ENCODE measurements at places on chromosomes 3 and 15.

GRCh38 chr15:90305932-90306331 lies 40.5 kb downstream of the NGRN start:
- DNase-seq: no peak

GRCh38 chr3:153166206-153166605 lies 4.2 kb downstream of the RAP2B start:
- DNase-seq: no peak

DNA sequence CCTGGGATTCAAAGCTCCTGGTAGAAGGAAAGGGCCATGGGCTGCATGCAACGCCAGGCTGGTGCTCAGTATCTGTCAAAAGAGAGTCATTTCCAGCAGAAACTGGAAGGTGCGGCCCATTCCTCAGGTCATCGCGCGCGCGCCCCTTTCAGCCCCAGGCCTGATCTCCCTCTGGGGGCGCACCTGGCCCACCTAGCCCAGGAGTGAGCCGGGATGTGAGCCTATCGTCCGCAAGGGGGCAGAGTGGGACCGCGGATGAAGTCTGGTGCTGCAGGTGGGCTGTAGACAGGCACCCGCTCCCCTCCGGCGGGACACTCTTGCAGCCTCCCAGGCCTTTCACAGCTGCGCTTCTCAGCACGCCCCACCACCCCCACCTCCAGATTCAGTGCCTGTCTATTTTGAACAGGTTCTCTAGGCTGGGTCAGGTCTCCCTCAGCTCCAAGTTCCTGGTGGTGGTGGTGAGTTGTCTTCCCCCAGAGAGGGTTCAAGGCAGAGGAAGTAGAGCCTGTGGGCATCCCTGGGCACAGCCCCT lies 5.8 kb upstream of the RPL29 start:
- peak; percentile 71 for DNase-seq

GRCh38 chr3:129123314-129124060 lies 1.9 kb upstream of the RAB43 start:
- DNase-seq: no peak

DNA sequence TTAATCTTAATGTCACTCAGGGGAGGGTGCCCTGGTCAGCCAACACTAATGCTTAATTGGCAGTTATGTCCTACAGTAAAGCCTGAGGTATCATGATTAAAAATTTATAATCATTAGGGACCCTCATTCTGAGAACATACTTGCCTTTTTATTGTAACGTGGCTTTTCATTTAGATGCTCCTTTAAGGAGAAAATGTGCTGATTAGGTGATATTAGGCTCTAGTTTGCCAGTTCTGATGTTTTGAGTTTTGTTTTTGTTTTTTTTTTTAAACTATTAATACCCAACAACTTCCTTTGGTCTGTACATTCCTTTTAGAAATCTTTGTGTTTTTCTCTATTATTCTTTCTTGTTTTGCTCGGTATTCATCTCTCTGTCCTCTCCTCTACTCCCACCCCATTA lies 10.3 kb downstream of the GTF2E1 start:
- no peak for DNase-seq

DNA sequence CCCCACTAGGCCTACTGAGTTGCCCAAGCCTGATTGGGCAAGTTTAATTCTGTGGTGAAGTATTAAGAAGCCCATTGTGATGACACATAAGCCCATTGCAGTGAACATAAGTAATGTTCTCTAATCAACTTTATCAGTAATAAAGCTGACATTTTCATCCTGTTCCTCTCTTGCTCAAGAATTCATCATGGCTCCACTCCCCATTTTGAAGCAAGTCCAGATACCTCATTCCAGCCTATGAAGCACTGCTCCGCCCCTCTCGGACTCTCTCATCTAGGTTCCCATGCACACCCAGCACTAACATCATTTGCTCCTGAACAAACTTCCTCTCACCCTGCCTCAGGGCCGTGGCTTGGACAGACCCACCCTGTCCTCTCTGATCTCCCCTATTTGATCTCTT lies 10.5 kb downstream of the SHF start:
- no peak for DNase-seq

DNA sequence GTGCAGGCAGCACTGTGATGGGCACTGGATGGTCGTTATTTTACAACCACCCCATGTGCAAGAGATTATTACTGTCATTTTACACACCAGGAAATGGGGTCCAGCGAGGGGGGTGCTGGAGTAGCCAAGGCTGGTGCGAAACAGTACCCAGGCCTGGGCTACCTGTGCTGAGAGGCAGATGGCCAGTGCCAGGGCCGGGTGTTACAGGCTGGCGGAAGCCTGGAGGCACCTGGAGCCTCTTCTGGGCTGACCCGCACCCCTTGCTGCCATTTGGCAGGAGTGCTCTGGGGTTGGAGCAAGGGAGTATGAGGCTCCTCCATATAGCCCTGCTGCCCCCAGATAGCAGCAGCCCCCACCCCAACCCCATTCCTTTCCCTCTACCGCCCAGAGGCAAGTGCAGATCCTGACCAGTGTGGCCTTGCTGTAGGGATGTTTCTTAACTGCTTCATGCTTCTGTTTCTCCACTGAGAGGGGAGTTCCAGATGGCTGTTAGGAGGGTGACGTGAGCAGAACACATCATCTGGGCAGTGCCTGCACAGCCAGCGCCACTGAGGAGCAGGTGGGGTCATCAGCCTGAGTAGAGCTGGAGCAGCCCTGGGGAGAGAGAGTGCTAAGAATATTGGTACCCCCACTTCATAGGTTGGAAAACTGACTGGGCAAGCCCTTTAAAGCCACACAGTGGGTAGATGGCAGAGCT lies 15.3 kb downstream of the SNX33 start:
- no peak for DNase-seq

GRCh38 chr3:45225465-45226205 lies 452 bp downstream of the TMEM158 start:
- DNase-seq: no peak

- peak; percentile 80 for DNase-seq
Measured at GRCh38 chr3:181851063-181851462, 139.3 kb downstream of the SOX2 start.

DNA sequence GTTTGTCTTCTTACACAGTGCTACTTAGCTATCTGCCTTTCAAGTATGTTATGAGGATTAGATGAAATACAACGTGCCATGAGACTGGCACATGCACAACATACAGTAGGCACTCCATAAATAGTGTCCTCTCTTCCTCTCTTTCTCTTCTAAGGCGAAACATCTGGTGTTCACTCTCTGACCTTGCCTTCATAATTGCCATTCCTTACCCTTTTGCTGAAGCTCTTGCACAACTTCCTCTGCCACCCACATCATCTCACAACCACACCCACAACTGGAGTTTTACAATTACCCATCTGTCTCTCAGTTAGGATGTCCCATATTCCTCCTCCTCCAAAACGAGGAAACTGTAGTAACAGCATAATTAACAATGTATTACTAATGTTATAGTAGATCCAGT lies 26.4 kb upstream of the ACP3 start:
- DNase-seq: no peak

GRCh38 chr3:124407260-124407659 lies 323.0 kb upstream of the UMPS start:
- no peak for DNase-seq

- no peak for DNase-seq
Measured at GRCh38 chr3:171936191-171936841, 93.2 kb downstream of the TMEM212 start.

DNA sequence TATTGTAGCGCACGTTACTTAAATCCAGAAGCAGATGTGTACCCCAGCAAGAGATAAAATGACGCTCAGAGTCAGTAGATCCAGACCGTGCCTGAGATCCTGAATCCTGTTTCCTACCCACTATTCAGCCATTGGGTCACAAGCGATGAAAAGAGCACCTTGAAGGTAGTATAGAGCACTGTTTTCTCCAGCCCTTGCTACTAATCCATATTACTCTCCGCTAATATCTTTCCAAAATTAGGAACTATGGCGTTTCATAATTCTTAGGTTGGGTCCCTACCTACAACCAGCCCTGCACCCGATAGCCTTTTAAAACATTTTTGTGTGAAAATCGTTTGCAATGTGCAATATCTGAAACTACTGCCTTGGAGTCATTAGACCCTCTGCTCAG lies 596 bp downstream of the BTD start:
- DNase-seq: no peak

- DNase-seq: no peak
Measured at GRCh38 chr3:128411574-128412064, 55.1 kb downstream of the DNAJB8 start.

GRCh38 chr3:81955878-81956277 lies 194.4 kb upstream of the GBE1 start:
- DNase-seq: no peak

DNA sequence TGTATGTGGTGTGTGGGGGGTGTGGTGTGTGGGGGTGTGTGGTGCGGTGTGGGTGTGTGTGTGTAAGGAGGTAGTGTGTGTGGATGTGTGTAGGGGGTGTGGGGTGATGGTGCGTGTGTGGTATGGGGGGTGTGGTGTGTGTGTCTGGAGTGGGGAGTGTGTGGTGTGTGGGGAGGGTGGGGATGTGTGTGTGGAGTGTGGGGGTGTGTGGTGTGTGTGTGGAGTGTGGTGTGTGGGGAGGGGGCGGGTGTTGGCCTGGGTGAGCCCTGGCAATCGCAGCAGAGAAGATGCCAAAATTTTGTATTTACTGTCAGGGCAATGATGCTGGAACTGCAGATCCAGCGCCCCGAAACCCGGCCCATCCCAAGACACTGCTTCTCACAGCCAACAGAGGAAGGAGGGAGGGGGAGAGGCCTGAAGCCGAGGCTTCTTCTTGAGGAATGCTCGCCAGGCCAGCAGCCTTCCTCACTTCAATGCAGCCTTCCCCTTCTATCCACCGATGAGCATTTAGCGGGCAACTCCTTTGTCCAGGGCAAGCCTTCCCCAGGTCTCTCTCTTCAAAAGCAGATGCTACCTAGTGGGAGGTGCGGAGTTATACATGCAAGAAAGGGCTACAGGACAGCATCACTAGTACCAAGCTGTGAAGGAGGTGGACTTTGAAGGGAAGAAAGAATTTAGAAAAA lies 11.9 kb upstream of the SRP14 start:
- peak; percentile 36 for DNase-seq

GRCh38 chr15:67746450-67746849 lies 78.9 kb upstream of the SKOR1 start:
- peak; percentile 4 for DNase-seq

GRCh38 chr3:133455281-133455680 lies 55.4 kb downstream of the BFSP2 start:
- no peak for DNase-seq

GRCh38 chr3:28786446-28786845 lies 437.8 kb upstream of the AZI2 start:
- DNase-seq: no peak

DNA sequence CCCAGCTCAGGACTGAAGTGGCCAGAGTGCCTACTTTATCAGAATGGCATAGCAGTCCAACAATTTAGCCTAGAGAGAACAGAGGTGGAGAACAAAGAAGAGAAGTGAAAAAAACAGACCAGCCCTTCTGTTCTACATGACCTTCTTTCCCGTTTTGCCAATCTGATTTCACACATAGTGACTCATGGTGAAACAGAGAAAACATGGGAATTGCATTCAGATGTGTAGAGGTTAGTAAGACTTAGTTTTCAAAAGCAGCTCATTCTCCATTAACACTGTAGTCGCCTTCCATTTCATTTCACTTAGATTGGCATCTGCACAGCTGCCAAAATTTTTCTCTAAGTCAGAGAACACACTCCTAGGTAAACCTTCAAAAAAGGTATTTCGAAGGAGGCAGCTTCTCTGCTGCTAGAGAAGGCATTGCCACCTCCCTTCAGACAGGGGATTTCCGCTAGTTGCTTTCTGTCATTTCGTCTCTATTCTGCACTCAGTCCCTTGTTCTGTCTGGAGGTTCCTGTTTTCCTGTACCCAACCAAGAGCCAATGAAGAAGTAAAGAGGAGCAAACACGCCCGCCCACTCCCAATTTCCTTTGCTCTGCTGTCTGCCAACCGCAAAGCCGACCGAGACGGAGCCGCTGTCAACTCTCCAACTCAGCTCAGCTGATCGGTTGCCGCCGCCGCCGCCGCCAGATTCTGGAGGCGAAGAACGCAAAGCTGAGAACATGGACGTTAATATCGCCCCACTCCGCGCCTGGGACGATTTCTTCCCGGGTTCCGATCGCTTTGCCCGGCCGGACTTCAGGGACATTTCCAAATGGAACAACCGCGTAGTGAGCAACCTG lies at the start of gene ARL6IP5:
TSS of gene ARL6IP5 (plus strand) at position 612 of the 842 bp plus-strand sequence. CDS start at position 723, 111 bp downstream.
- DNase-seq: peak; percentile 90

GRCh38 chr3:172914854-172915253 lies 164.3 kb downstream of the ECT2 start:
- no peak for DNase-seq

GRCh38 chr3:168117853-168118313 lies 22.2 kb upstream of the GOLIM4 start:
- DNase-seq: no peak

DNA sequence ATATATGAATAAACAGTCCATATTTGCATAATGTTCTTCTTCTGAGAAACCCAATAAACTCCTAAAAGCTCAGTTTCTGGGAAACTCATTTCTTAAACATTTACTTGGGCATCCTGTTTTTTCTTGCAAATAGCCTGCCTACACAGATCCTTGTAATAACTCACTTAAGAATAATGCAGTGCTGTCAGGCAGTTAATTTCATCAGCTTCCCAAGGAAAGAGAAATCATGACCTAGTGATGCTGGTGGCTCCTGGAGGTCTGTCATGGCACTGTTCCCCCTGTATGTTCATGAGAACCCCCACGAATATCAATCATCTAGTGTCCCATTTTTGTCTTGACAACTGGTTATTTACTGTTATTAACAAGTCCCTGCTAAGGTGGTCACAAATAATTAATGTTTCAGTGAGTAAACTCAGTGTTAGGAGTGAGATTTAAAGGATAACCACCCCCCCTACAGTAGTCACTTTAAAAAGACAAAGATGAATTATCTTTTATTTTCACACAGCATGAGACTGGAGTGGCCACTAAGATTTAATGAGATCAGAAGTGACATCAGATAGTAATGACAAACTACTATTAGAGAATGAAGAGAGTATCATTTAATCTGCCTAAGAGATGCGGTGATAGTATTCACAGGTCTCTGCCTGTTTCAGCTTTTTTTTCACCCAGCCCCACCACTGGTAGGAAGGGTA lies 279.5 kb upstream of the NECTIN3 start:
- DNase-seq: no peak

DNA sequence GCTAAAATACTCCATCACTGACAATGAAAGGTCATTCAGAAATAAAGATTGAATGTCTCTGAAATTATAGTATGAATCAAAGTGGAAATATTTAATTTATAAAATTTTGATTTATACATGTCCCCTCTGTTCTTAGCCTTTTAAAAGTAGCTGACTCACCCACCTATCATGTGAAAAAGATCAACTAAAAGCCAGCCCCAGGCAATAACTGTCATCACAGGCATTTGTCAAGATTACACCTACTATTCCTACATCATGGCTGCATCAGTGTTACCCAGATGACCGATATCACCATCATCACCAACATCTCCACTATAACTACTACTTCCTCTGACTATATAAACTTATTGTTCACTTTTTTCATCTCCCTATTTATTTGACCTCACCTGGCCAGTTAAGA lies 14.3 kb upstream of the PIK3R4 start:
- DNase-seq: no peak

DNA sequence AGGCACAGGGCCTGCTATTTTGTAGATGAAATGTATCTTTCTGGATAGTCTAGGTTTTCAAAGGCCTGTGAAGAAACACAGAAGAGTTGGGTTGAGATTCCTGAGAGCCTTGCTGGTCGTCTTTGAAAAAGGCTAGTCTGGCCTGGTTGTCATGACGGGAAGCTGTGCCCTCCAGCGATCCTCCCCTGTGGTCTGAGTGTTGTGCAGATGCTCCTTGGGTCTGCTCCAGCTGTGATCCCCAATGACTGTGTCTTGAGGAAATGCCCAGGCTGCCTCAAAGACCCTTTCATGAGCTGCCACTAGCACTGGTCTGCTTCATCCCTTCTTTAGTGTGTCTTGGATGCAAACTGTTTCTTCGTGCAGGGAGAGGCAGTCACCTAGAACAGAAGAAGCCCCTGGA lies 111.0 kb upstream of the SYNPR start:
- no peak for DNase-seq

- no peak for DNase-seq
Measured at GRCh38 chr3:151410891-151411559, 26.5 kb upstream of the P2RY12 start.

Measured in T47D (cell line).